Thoracic aorta endothelial cell (primary cell): ENCODE measurements at places on chromosomes 5 and 9. TPM values are rescaled to one million over a fixed set of nuclear protein-coding genes. Genes with fewer than 3 reads are reported as not detected.

Gene RASGRF2
- total RNA-seq, result 14.4 and 28.9 TPM in 2 replicates

Gene RANBP3L
- total RNA-seq, result not detected in 2 replicates

Gene CER1
- total RNA-seq, result not detected in 2 replicates

Gene TMEM252
- total RNA-seq, result not detected in 2 replicates

Gene FGD3
- not detected in 2 replicates for total RNA-seq

Gene EPB41L4B
- total RNA-seq, result 1.2 and 1.7 TPM in 2 replicates

Gene C5orf22
- total RNA-seq, result 28.2 and 31.4 TPM in 2 replicates

Gene ABLIM3
- 44.0 and 47.9 TPM in 2 replicates for total RNA-seq

Gene PCDHA12
- total RNA-seq, result under 0.01 TPM in 1 of 2 replicates, not detected in the other

Gene ELAVL2
- 0.13 and 2.2 TPM in 2 replicates for total RNA-seq

Gene RNF208
- 0.13 and 0.43 TPM in 2 replicates for total RNA-seq

Gene PRXL2C
- 16.4 and 24.6 TPM in 2 replicates for total RNA-seq

Gene OR13C9
- total RNA-seq, result not detected in 2 replicates

Gene NOXA1
- total RNA-seq, result 0.27 and 0.29 TPM in 2 replicates
